ENCODE measurements at places on chromosomes 3 and 15.

DNA sequence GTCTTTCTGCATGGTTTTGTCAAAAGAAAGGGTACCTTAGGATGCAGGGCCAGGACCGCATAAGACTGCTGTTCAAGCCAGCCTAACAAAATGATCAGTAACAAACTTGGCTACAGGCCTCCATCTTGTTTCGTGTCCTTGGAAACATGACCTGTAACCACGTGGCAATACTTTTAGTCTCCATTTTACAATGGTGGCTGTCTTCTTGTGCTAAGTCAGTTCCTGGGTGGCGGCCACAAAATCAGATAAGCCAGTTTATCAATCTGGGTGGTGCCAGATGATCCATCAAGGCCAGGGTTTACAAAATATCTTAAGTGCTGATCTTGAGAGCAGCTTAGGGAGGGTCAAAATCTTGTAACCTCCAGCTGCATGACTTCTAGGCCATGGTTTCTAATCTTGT is 57.1 kb upstream of the GK5 start:
- DNase-seq: no peak

- no peak for DNase-seq
Observed at GRCh38 chr15:39478996-39479395, 101.9 kb upstream of the THBS1 start.

DNA sequence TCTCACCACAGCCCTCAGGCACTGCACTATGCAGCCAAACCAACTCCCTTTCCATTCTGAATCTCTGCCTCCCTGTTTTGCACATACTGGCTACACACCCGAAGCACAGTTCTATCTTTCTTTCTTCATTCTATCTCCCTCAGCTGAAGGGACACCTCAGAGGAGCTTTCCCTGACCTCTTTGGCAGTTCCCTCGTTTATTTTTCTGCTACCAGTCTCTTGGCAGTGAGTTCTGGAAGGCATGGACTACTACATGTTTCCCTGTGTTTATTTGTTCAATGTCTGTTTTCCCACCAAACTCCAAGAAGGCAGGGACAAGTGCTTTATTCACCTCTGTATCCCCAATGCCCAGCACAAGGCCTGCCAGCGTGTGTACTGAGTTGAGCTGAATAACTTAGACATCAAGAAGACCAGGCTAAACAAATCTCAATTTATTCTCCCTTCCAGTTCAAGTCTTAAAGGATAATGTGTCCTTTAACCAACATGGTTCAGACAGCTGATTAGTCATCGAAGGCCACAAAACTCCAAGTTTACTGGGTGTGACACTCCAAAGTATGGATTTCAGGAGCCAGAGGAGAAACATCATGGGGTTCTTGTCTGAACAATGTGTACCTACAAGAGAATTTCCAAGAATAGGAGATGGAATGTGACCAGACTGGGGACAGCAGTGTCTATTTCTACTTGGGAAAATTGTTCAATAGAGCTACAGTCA is 260.1 kb upstream of the CTNNB1 start:
- no peak for DNase-seq

DNA sequence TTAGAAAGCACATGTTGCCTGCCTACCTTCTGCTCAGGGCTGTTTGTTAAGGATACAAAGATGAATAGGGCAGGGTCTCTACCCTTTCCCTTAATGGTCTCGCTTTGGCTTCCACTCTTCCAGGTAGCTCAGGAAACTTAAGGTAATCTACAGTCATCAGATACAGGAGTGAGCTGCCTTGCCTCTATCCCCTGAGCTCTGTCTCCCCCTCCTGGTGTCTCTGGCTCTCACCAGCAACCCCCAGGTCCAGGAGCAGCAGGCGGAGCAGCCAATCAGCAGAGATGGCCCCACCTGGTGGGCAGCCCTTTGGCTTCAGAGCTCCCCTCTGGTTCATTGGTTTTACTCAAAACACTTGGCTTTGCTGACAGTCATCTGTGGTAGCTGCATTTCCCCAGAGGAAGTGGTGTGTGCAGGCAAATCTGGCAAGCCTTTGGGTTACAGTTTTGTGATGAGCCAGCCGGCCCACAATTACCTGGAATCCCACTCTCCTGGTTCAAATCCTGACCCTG is 8.5 kb upstream of the CX3CR1 start:
- DNase-seq: peak; percentile 76

DNA sequence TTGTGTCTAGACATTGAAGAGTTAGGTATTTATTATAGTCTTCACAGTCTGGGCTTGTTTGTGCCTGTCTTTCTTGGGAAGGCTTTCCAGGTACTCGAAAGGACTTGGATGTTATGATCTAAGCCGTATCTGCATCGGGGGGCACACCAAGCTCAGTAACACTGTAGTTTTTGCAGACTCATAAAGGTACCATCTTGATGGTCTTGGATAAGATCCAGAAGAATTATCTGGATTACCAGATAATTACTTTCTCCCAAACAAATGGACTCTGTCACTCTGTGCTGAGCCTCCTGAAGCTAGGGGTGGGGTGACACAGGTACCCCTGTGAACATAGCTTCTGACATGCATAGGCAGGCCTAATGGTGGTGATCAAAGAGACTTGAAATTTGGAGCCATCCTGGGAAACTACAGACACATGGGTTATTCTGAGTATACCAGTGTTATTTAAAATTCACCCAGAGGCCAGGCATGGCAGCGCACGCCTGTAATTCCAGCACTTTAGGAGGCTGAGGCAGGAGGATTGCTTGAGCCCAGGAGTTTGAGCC is 238.6 kb upstream of the TPM1 start:
- no peak for DNase-seq

GRCh38 chr3:154060238-154061000 is 60.8 kb upstream of the ARHGEF26 start:
- DNase-seq: no peak

GRCh38 chr3:184570035-184570434 is 8.4 kb downstream of the EPHB3 start:
- no peak for DNase-seq

DNA sequence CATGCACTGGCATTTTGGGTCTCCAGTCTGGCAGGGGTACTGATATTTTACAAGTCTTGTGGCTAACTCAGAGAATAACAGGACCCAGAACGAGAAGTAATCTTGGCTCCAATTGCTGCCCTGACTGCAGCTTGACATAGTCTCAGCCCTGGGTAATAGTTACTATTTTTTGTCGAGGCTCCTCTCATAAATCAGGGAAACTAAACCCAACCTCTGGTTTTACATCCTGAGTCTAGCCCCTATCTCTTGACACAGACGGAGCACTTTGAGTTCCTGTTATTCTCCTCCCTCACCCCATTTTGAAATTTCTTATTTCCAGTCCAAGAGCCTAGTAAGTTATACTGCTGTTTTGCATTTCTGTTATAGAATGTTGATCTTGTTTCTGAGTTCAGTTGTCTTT is 276.1 kb upstream of the GOLIM4 start:
- no peak for DNase-seq

GRCh38 chr3:81451611-81452010 is 309.8 kb downstream of the GBE1 start:
- DNase-seq: no peak

DNA sequence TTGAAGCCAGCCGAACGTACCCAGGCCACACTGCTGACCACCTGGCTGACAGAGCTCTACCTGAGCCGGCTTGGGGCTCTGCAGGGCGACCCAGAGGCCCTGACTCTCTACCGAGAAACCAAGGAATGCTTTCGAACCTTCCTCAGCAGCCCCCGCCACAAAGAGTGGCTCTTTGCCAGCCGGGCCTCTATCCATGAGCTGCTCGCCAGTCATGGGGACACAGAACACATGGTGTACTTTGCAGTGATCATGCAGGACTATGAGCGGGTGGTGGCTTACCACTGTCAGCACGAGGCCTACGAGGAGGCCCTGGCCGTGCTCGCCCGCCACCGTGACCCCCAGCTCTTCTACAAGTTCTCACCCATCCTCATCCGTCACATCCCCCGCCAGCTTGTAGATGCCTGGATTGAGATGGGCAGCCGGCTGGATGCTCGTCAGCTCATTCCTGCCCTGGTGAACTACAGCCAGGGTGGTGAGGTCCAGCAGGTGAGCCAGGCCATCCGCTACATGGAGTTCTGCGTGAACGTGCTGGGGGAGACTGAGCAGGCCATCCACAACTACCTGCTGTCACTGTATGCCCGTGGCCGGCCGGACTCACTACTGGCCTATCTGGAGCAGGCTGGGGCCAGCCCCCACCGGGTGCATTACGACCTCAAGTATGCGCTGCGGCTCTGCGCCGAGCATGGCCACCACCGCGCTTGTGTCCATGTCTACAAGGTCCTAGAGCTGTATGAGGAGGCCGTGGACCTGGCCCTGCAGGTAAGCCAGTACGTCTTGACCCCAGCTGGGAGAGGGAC is 6.2 kb downstream of the VPS18 start:
- DNase-seq: no peak

DNA sequence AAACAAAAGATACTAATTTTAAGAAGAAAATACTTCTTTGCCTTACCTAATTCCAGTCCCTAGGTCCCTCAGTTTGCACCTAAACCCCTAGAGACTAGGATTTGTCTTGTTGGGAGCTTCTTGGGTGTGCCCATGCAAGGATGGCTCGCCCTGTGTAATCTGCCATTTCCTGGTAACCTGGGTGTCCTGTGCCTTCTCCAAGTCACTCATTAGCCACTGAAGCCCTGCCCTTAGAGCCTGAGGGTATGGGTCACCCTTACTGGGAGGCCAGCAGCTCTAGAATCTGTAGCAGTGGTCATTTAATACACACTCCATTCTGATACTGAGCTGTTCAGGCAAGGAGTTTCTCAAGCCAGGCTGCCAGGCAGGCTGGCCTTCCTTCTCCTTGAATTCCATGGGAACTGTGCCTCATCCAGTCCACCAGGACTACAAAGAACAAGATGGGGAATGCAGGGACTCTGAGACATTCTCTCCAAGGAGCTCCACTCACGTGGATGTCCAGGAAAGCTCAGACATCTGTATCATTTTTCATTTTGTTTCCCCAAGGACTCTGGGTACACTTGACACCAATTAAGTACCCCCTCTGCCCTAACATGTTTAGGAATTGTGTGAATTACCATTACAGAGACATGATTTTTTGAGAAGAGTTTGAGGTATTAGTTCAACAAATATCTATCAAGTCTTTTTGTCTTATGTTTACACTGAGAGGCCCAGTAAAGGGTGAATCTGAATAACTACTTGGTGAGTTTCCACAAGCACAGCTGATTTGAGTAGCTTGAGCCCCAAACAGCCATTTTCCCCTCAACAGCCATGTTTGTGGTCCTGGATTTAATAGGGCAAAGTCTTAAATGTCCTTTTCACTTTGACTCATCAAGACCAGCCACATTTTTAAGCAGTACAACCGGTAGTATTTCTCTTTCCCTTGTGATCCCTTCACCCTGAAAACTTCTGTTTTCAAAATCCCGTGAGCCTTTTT is 52.6 kb downstream of the ARNT2 start:
- no peak for DNase-seq

DNA sequence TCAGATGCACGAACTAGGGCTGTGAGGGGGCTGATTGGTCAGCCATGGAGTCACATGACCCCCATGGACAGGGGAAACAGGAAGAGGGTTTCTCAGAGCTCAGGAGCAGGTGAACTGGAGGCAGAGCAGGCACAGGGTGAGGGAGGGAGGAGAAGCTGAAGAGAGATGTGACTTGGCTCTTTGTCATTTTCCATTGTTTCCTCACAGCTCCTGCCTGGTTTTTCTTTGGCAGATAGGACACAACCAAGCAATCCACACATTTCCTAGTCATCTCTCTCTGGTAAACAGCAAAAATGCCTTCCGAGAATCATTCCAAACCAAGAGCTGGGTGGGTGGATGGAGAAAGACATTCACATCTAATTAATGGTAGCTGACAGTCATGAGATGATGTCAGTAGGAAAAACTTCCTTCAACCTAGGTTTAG is 43.4 kb upstream of the LMCD1 start:
- no peak for DNase-seq

- no peak for DNase-seq
Observed at GRCh38 chr15:93887151-93887550, 344.2 kb upstream of the MCTP2 start.

GRCh38 chr15:58957101-58957973 is 23.9 kb upstream of the SLTM start:
- DNase-seq: peak; percentile 45

- DNase-seq: no peak
Observed at GRCh38 chr15:40454904-40455391, 14.2 kb downstream of the BAHD1 start.

- no peak for DNase-seq
Observed at GRCh38 chr3:58042947-58043707, 34.9 kb downstream of the FLNB start.

- no peak for DNase-seq
Observed at GRCh38 chr3:171831936-171832335, 11.2 kb upstream of the TMEM212 start.

DNA sequence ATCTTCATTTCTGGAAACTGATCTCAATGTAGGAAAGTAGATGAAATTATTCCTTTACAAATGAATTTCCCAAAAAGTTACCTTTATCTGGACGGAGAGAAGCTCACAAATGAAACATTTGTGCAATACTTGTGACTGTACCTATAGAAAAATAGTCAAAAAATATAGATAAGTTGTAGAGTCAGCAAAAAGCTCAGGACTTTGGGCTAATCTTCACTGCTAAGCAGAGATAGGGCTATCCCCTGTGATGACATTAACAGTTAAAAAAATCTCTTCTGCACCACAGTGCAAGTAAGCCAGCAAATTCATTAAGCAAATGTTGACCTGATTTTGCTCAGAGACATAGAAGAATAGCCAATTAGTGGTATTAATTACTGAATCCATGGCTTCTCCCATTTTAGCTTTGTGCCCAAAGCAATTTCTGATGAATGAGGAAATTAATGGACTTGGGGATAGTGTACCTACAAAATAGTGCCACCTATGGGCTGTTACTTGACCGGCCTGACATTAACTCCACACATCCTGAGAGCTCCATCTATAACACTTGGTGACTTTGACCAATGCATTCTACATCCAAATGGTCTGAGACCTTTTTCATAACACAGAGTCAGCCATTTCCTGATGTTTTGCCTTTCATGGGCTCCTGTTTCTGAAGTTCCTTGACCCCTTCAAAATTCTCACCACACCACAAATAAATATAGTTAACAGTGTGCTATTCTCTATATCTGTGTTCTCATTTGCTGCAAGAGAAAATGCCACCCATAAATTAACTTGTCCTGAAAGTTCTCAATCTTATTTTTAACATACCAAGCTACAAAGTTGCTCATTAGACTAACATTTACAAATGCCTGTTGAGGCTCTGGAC is 105.0 kb downstream of the SSR3 start:
- DNase-seq: no peak

GRCh38 chr3:160569894-160570652 is 4.7 kb upstream of the KPNA4 start:
- no peak for DNase-seq

DNA sequence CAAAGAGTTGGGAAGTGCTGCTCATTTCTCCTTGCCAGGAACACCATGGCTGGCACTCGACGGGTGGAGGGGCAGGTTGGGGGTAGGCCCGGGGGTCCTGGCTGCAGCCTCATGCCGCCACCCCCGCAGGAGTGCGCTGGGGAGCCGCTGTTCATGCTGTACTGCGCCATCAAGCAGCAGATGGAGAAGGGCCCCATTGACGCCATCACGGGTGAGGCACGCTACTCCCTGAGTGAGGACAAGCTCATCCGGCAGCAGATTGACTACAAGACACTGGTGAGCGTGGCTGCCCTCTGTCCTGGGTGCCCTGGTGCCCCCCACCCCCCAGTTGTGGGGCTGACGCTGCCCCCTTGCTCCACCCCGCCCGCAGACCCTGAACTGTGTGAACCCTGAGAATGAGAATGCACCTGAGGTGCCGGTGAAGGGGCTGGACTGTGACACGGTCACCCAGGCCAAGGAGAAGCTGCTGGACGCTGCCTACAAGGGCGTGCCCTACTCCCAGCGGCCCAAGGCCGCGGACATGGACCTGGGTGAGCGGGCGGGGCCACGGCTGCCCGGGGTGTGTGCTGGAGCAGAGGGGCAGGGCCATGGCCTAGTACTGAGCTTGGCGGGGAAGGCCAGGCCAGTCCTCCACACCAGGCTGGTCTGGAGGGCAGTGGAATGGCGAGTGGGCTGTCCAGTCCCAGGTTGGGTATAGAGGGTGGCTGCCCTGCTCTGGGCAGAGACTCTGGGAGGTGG is 45.1 kb downstream of the PLXNA1 start:
- no peak for DNase-seq

All from right forelimb (tissue), 1 donor.